Glutamatergic neuron (in vitro differentiated cells): ENCODE measurements at places on chromosomes 2 and 18. TPM values are rescaled to one million over a fixed set of nuclear protein-coding genes. Genes with fewer than 3 reads are reported as not detected.

DNA sequence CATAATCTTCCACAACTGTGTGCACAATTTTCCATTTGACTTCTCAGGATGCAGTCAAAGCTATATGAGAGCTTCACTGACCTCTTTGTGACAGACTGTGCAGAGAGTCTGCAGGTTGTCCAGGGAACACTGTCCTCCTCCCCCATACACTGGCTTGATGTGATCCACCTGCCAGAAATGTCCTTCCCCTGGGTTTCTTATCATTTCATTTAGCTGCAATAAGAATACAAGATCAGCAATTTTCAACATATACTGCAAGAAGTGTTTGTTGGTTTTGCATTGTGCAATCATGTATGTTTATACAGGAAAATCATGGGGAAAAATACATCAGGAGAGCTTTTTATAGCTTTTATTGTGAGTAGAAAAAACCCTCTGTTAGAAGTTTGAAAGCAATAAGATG, 150.7 kb downstream of the RAB3GAP1 start:
- DNase-seq: no peak
- no peak overlapping the region for H3K4me3 ChIP-seq
- no peaks in the 10 kb centered on the region for H3K36me3 ChIP-seq

- peaks cover 3% of the 10 kb centered on the region for H3K27me3 ChIP-seq
- H3K4me3 ChIP-seq: peak overlapping the region; percentile 45
- H3K4me1 ChIP-seq: peaks cover 5% of the 10 kb centered on the region
- H3K36me3 ChIP-seq: peaks cover 25% of the 10 kb centered on the region
- DNase-seq: peak; percentile 53
Measured at GRCh38 chr2:129922571-129923264, 56.7 kb upstream of the RAB6C start.

DNA sequence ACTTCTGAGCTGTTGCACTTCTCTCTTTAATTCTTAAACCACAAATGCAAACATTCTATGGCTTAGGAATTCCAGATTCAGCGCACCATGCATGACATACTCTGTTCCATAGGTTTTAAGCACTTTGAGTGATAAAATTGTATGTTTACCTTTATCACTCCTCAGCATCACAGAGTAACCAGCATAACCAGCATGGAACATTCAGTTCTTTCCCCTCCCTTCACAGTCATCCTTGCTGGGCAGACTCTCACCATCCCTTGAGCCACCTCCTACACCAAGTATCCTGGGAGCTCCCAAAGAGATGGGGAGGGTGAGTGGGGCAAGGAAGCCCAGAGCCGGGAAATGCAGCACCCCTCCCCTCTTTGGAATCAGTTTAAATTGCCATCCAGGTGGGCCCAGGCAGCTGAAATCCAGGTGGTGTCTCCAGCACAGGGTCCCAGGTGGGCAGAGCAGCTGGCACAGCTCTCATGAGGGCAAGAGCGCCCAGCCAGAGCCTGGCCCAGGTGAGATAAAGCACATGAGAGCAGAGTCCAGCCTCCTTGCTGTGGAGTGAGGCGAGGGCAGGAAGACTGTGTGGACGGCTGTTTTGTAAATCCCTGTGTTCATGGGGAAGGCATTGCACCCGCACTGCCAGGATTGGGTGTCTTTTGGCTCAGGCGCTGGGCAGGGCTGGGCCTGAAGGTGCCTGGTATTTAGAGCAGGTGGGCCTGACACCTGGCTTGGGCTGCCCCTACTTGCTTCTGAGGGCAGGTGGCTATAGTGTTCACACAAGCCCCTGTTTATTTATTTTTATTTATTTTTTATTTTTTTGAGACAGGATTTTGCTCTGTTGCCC, 36.8 kb downstream of the LAMA3 start:
- H3K27me3 ChIP-seq: no peaks in the 10 kb centered on the region
- H3K4me1 ChIP-seq: peaks cover 3% of the 10 kb centered on the region
- no peak for DNase-seq
- no peak overlapping the region for H3K27ac ChIP-seq
- H3K4me3 ChIP-seq: no peak overlapping the region

The EPAS1 gene
- not detected for total RNA-seq

GRCh38 chr2:23838996-23839395, 87.9 kb downstream of the ATAD2B start:
- H3K4me3 ChIP-seq: no peak overlapping the region
- no peak overlapping the region for H3K27ac ChIP-seq
